RPMI7951 (cell line): ENCODE measurements at places on chromosomes 1 and 21. TPM values are rescaled to one million over a fixed set of nuclear protein-coding genes. Genes with fewer than 3 reads are reported as not detected.

- no peak for DNase-seq
Measured at GRCh38 chr1:235011064-235011598, 117.5 kb downstream of the TOMM20 start.

DNA sequence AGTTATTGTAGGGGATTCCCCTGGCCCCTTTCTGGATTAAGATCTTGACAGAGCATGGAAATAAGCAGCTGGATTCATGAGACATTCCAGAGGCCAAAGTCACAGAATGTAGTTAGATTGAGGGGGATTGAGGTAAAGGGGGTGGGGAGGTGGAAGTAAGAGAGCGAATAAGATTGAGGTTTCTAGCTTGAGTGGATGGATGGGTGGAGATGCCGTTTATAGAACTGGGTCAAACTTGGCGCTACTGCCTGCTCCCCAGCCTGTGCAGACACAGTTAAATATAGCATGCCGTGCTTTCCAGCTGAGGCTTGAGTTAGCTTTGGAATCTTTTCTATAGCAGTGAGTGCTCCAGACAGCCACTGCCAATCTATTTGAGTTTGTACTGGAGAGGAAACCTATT is 85.7 kb downstream of the DYRK1A start:
- DNase-seq, result peak; percentile 88

- no peak for DNase-seq
Measured at GRCh38 chr1:72804541-72804940, 522.2 kb upstream of the NEGR1 start.

DNA sequence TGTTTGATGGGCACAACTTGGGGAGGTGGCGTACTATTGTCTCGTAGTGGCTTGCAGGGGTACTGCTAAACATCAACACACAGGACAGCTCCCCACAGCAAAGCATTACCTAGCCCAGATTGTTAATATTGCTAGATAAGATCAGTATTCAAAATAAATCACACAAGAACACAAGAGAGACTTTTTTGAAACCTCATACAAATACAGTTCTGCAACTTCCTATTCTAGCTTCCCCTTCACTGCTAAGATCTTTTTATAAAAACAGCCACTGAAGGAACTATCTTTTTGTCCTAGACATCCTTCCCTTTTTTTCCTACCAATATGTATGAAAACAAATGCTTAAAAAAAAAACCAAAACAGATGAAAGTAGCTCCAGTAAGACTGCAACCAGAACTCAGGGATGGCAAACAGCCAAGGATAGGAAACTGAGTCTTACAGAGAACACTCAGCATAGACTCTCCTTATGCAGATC is 137.8 kb upstream of the KRTAP19-8 start:
- no peak for DNase-seq

The RSRP1 gene
- total RNA-seq, result 57.9 and 59.5 TPM in 2 replicates

The CD48 gene
- not detected in 2 replicates for total RNA-seq
